ENCODE measurements at places on chromosomes 11 and 22.

- no peak for DNase-seq
These were observed 18.0 kb downstream of the SCUBE1 start for GRCh38 chr22:43325176-43325575.

GRCh38 chr11:69883292-69884255 is 64.4 kb upstream of the FGF3 start:
- DNase-seq: no peak

DNA sequence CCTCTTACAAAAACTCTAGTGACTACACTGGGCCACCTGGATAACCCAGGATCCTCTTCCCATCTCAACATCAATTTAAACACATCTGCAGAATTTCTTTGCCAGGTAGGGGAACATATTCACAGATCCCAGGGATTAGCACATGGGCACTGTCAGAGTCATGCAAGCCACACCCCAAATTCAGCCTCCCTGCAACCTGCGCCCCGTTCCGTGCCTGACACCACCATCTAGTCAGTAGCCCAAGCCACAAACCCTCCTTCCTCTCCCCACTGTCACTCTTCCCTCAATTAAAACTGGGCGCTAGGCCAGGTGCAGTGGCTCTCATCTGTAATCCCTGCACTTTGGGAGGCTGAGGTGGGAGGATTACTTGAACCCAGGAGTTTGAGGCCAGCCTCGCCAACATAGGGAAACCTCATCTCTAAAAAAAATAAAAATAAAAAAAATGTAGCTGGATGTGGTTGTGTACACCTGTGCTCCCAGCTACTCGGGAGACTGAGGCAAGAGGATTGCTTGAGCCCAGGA is 6.4 kb downstream of the FADD start:
- DNase-seq: no peak

DNA sequence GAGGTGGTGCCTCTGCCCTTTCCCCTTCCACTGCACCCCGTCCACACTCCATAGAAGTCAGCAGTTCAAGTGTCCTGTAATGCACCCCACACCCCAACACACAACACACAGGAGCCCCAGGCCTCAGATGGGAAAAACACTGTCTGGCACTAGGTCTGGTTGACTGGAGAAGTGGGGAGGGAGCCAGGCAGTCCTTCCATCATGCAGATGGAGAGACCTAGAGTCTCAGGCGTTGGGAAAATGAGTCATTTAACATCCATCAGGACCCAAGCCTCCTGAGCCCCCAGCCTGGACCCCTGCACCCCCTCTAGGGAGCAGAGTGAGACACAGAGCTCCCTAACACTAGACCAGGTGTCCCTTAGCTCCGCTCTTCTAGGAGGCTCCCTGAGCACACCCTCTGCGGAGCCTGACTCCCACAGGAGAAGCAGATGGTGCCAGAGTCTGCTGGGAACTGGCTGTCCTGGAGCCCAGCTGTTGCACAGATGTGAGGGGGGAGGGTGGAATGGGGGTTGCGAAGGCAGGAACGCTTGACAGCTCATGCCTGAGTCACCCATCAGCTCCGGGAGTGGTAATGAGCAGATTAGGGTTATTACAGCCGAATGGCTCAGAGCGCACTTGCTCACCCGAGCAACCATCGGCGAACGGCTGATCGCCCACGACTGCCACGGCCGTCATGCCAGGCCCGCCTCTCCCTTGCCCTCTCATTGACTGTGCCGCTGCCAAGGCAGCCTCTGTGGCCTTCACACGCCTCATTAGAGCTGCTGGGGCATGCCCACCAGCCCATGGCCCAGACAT is 22.1 kb upstream of the SYT7 start:
- no peak for DNase-seq

GRCh38 chr11:94281324-94281723 is 23.1 kb upstream of the IZUMO1R start:
- no peak for DNase-seq

- no peak for DNase-seq
These were observed 1331.5 kb downstream of the TBC1D22A start for GRCh38 chr22:48093981-48094380.

DNA sequence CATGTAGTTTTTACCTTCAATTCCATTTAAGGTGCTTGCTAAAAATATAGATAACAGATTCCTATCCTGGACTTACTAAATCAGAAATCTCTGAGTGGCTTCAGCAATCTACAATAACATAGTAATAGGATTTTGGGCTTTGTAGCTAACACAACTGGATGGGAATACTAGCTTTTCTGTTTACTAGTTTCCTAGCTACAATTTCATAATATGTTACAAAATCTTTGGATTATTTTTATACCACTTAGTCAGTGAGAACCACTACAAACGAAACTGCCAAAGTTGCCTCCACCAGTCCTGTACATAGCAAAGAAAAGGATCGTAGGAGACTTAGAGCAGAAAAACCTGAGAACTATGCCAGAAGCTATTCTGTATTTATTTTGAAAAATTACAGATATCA is 87.7 kb upstream of the ANO3 start:
- DNase-seq: no peak

- no peak for DNase-seq
These were observed 158.6 kb upstream of the CARD18 start for GRCh38 chr11:105298174-105298573.

DNA sequence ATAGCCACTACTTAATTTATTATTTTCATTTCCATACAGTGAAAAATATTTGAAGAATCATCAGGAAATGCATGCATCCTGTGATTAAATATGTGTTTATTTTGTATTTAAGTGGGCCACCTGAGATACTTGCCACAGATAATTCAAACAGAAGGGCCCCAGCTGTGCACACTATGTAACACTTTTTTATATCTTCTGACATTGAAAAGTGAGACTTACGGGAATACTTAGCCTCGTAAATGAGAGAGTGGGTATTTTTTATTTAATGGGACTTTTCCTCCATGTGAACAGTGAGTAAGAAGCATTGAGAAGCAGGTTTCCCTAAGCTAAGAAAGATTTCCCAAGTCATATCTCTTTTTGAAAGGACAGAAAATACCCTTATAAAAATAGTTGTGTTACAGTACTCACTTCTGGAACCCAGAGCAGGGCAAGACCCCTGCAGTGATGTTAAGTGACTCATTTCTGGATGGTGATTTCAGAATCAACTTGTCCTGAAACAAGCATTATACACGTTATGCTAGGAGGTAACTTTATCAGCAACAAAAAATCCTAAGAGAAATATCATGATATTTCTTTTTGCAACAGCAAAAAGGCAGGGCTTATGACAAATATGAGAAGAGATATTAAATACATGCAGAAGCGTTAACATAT is 478.1 kb upstream of the CHORDC1 start:
- no peak for DNase-seq

GRCh38 chr22:50309601-50309991 is 2.1 kb upstream of the PLXNB2 start:
- no peak for DNase-seq

DNA sequence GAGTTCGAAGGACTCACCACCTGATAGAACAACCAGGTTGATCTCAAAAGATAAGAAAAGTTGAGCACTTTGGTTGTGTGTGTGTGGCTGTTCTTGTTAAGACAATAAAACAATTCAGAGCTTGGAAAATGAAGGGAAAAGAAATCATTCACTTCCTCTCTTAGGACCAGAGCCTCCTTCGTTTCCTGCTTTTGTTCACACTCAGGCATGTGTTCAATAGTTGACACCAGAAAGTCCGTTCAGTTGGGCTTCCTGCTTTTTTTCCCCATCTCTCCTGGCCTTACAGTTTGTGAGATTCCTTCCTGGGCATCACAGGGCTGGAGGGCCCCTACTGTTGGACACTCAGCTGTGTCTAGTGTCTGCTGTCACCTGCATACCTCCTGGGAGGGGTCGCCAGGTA is 48.0 kb downstream of the TSPAN18 start:
- no peak for DNase-seq

DNA sequence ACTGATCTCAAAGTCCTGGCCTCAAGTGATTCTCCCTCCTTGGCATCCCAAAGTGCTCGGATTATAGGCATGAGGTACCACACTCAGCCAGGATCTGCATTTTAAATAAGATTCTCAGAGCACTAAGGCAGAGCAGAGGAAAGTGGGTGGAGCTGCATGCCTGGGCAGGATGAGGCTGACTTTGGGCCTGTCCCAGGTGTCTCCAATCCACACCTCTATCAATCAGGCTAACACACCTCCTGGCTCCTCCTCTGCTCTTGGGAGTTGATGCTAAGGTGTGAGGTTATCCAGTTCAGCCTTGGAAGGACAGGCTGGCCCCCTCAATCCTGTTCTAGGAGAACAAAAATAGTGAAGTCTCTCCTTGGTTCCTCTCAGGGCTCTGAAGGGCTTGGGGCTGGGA is 30.2 kb upstream of the P2RY2 start:
- DNase-seq: no peak

GRCh38 chr11:11995601-11996000 is 12.8 kb downstream of the DKK3 start:
- peak; percentile 51 for DNase-seq

DNA sequence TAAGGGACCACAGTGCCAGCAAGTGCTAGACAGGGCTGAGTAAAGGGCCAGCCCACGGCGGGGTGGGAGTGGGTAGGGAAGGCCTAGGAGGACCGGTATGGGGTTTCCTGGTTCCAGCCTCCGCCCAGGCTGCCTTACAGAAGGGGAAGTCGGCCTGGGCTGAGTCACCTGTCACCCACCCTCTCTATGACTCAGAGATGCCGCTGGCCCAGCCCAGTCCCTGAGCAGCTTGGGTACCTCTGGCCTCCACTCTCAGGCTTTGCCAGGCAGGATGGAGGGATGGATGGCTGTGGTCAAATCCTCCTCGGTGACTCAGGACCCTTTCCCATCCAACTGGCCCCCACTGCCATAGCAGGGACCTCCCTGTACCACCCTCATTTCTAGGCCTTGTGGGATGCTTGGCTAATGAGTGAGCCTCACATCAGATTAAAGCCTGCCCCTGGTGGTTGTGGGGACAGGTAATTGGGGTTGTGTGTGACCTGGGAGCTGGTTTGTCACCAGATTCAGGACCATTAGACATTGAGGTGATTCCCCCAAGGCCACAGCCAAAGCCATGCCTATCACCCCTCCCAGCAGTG is 13.9 kb downstream of the SLC35E4 start:
- no peak for DNase-seq

GRCh38 chr11:36053281-36053680 is 109.4 kb downstream of the LDLRAD3 start:
- DNase-seq: no peak

DNA sequence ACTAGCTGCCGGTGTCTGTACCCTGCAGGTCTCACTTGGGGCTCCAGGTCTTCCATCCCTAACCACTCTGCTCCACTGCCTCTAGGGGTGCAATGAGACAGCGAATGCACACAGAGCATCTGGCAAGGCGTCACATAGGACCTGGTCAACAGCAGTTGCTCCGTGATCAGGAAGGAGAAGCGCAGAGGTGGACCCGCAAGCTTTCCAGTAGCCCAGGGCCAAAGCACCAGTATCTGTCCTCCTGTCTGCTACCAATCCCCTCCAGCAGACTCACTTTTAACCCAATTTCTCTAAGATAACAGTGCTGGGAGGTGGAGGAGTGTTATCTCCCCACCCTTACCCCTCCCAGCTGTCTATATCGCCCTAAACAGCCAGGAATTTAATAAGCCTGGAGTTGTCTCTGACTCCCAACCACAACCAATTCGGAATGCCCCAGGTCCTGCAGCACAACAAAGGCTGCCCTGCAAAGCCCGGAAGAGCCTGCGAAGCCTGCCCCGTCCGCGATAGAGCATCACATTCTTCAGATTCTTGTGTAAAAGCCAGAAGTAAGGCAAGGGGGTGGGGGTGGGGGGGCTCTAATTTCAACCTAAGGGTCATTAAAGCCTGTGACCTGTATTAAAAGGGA is 19.3 kb downstream of the MYH9 start:
- no peak for DNase-seq

- DNase-seq: no peak
These were observed 579.3 kb downstream of the BUD13 start for GRCh38 chr11:116193321-116194131.

DNA sequence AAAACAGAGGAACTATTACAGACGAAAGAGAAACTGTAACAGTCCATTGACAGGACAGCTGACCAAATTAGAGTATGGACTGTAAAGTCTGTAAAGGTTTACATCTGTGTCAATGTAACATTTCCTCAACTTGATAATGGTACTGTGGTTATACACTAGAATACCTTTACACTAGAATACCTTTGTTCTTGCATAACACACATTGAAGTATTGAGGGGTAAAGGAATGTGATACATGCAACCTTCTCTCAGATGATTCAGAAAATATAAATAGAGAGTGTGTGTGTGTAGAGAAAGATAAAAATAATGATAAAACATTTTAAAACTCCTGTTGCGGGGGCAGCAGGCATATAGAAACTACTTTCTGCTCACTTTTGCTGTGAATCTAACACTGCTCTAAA is 5.6 kb upstream of the EEF1G start:
- DNase-seq: no peak

GRCh38 chr22:19085233-19085718 is 36.9 kb downstream of the DGCR2 start:
- DNase-seq: no peak

DNA sequence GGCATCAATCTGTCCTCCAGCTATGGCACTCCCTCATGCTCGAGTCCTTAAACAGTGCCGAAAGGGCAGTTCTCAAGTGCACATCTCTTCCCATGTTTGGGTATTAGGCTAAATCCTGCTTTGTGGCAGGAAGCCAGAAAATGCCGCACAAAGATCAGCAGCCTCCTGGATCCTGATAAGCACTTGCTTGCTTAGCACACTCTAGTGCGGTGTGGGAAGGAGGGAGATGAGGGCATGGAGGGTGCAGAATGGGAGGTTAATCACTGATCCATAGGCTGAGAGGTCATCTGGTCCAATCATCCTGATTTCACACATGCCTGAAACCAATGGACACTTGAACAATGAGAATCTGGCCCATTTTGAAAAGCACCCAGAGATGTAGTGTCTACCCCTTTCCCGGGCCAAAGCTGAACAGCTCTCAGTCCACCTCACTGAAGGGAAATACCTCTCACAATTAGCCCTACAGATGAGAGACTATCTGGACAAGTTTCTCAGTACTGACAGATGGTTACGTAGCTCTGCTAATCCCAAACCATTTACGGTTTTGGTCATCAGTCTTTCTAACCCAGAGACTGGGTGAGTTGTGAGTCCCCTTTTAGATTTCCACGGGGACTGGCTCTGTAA is 29.8 kb upstream of the CHRM4 start:
- no peak for DNase-seq

All from NCI-H187 (cell line).